ENCODE measurements at places on chromosomes 5 and 9. TPM values are rescaled to one million over a fixed set of nuclear protein-coding genes. Genes with fewer than 3 reads are reported as not detected.

GRCh38 chr9:68983522-68984424 is 30.1 kb downstream of the PRKACG start:
- no peak for DNase-seq

GRCh38 chr9:113530022-113530635 is 66.6 kb downstream of the RGS3 start:
- no peak for DNase-seq

NEURL1B gene
- 1.8 TPM for total RNA-seq

- DNase-seq = no peak
These were observed 80.0 kb upstream of the SNX2 start for GRCh38 chr5:122694884-122695283.

CDC20B gene
- not detected for total RNA-seq

GRCh38 chr9:73179589-73179988 is 27.9 kb downstream of the ANXA1 start:
- peak; percentile 16 for DNase-seq

DNA sequence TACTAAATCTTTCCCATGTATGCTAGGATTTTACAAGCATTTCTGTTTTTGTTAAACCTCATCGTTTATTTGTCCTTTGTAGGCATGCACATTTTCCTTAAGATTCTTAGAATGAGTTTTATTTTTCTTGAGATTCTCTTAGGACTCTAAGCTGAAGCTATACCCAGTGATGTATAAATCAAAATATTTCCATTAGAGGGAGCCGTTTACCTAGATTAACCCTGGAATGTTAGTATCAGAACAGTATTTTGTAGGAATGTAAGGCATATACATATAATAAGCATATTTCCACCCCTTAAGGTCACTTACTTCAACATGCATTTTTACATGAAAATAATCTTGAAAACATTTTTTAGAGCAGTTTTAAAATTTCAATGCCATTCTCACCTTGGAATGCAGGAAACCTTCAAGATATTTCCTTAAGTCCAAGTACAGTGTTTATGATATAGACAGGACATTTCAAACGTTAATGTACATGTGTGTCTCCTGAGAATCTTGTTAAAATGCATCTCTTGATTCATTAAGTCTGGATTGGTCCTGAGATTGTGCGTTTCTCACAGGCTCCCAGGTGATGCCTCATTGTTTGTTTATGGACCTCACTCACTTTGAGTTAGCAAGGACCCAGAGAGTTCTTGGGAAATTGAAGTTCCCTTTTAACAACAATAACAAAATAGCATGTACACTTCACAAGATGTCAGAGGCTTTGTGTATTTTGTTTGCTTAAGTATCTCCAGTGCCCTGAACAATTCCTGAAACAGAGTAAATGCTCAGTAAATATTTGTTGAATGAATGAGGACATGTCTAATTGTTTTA is 34.9 kb upstream of the FCHO2 start:
- DNase-seq = peak; percentile 55

ACOT12 gene
- total RNA-seq = not detected

DNA sequence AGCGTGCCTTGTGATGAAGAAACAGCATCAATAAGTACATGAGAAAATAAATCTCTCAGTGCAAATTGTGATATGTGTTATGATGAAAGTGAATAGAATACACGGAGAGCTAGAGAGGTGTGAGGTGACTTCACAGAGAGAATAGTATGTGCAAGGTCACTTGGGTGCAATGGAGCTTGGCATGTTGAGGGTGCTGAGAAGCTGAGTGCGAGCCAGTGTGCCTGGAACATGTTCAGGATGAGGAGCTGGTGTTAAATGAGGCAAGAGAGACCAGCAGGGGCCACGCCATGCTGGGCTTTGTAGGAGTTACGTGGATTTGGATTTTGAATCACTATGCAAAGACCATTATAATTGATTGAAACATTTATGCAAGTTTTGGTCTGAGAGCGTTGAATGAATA is 12.8 kb upstream of the RPS23 start:
- DNase-seq = no peak

DNA sequence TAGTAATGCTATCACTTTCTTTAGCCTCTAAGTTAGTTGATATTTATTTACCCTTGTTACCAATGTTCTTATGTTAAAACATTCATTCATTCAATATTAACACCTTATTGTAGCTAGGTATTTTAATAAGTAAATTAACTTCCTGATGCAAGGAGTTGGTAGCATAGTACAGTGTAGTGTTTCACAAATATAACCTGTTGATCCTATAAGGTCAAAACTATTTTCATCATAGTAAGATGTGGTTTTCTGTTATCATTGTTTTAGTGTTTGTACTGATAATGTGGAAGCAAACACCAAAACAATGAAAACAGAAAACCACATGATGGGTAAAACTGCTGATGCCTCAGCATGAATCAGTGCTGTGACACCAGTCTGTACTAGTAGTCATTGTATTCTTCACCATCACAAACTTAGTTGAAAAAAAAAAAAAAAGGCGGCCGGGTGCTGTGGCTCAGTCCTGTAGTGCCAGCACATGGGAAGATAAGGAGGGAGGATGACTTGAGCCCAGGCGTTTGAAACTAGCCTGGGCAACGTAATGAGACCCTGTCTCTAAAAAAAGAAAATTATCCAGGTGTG is 36.5 kb downstream of the ZCCHC7 start:
- peak; percentile 38 for DNase-seq

GRCh38 chr9:128271112-128271511 is 4.7 kb downstream of the GOLGA2 start:
- no peak for DNase-seq

ROPN1L gene
- 0.28 TPM for total RNA-seq

DNA sequence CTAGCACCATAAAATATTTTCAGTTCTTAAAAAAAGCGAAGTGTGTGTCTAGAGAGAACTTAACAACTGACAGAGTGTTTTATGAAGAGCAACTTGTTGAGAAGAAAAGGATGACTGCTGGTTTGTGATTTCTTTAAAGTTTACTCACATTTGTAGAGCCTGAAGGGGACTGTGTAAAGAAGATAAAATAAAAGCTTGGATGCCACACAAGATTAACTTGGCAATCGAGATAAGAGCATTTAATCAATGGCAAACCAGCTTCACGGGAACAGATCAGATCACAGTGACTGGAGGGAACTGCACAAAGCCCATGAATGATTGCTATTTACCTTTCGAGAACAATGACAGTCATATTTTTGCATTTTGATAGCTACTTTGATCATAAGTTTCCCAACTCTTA is 2013.1 kb upstream of the CDH9 start:
- no peak for DNase-seq

GRCh38 chr5:112917453-112917995 is 4.5 kb downstream of the REEP5 start:
- DNase-seq = peak; percentile 49

- no peak for DNase-seq
These were observed 1.6 kb upstream of the NKX2-5 start for GRCh38 chr5:173236531-173237142.

DNA sequence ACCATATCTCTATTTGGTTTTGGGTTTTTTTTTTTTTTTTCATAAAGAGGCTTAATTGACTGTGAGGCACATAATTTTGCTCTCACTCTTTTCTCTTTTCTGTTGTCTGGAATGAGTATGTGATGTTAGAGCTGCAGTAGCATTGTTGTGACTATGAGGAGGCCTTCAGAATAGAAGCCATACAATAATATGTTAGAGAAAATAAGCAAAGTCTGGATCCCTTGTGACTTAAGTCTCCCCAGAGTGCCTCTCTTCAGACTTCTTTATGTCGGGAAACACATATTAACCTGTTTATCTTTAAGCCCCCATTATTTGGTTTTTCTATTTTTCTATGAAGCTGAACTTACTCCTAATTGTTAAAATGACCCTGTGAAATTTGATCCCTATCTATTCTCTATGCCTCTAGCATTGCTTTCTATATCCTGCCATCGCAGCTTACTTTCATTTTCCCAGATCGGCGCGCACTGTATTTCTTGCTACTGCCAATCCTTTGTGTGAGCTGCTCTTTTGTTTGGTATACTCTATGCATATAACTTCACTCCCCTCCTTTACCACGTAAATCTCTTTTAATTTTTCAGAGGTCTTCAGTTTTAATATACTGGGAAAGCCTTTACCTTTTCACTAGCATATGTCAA is 372.5 kb upstream of the KCNN2 start:
- no peak for DNase-seq

DNA sequence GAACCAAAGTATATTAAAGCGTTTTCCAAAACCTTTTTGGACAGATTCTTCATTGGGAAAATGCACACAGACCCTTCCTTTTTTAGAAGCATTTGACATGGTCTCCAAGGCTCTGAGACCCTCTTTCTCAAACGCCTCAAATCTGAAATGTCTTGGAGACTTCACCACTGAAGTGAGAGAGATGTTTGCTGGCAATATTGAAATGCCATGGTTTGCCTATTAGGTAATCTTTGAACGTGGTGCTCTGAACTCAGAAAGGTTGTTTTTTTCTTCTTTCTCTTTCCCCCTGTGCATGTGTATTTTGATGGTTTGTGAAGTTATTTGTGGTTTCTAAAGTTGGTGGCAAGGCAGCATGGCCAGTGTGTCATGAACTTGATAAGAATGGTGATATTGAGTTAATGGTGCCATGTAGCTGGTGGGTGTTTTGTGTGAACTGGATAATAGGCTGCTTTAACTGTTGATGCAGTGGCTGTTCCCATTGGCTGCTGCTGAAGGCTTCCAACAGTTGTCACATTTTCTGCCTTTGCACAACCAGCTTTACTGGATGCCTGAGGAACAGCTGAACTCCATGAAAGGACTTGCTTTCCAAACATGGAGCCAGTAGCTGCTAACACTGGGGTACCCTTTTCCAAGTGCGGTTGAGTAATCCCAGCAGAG is 1.7 kb downstream of the PALM2AKAP2 start:
- DNase-seq = peak; percentile 55

CTSV gene
- total RNA-seq = 0.54 TPM

GFI1B gene
- total RNA-seq = not detected

PTPN3 gene
- 0.72 TPM for total RNA-seq

GRCh38 chr9:87109851-87110250 is 162.5 kb upstream of the GAS1 start:
- DNase-seq = peak; percentile 72

- no peak for DNase-seq
These were observed 2.6 kb upstream of the CCDC187 start for GRCh38 chr9:136306211-136307208.

C8G gene
- not detected for total RNA-seq
